ENCODE measurements at places on chromosomes 3 and 15.

DNA sequence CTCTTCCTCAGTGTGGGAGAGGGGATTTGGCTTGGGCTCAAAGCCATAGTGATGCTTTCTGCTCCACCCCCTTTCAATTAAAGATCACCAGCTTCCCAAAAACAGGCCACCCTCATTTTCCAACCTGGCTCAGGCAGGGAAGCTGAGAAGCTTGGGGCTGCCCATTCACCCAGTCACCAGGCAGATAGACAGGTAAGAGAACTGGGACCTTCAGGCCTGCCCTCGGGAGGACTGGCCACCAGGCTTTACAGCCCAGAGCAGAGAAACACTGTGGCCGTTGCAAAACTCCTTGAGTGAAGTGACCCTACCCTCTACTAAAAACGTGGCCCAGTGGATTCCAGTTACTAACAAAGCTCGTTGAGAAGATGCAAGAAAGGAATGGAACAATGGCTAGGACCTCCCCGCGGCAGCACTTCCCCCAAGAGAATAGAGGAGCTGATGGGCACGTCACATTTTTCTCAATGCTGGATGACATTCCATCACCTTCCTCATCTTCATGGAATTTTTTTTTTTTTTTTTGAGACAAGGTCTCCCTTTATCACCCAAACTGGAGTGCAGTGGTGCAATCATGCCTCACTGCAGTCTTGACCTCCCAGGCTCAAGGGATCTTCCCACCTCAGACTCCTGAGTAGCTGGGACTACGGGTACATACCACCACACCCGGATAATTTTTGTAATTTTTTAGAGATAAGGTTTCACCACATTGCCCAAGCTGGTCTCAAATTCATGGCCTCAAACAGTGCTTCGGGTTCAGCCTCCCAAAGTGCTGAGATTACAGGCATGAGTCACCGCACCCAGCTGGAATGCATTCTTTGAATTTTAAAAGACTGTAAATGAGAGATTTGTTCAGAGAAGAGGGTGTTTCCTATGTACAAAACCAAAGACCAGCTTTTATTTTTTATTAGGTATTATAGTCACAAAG, 37.9 kb downstream of the LIPC start:
- no peak for DNase-seq

GRCh38 chr3:133965013-133965570, 64.6 kb downstream of the SLCO2A1 start:
- no peak for DNase-seq

DNA sequence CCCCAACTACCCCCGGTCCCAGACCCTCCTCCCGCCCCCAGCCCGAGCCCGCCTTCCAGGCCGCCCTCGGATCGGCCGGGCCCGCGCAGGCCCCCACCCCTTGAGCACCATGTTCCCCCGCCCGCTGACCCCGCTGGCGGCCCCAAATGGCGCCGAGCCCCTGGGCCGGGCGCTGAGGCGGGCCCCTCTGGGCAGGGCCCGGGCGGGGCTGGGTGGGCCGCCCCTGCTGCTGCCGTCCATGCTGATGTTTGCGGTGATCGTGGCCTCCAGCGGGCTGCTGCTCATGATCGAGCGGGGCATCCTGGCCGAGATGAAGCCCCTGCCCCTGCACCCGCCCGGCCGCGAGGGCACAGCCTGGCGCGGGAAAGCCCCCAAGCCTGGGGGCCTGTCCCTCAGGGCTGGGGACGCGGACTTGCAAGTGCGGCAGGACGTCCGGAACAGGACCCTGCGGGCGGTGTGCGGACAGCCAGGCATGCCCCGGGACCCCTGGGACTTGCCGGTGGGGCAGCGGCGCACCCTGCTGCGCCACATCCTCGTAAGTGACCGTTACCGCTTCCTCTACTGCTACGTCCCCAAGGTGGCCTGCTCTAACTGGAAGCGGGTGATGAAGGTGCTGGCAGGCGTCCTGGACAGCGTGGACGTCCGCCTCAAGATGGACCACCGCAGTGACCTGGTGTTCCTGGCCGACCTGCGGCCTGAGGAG, 472 bp downstream of the CHST14 start:
- DNase-seq, result peak; percentile 6

GRCh38 chr15:41822471-41822870, 5.4 kb upstream of the JMJD7 start:
- no peak for DNase-seq

All from activated CD4-positive, alpha-beta T cell treated with anti-CD3 and anti-CD28 coated beads, Interleukin-2, amount 50 U/mL, for 1 hour (primary cell).